ENCODE measurements at places on chromosomes 3 and 15.

DNA sequence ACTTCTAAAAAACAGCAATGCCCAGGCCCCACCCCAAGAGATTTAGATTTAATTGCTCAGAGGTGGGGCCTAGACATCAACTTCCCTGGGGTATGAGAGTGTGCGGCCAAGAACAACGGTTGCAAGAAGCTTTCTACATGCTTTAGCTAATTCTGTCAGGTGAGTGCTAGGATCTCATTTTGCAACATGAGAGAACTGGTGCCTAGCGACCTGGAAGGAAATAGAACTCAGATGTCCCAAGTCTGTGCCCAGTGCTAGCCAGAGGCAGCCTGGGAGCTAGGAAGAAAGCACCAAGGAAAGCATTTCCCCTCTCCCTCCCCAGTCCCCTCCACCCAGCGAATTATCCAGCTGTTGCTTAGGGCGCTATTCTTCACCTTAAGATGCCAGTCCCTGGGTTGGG, 22.9 kb upstream of the HRH1 start:
- no peak for DNase-seq

- DNase-seq, result no peak
Measured at GRCh38 chr15:89370120-89370977, 35.7 kb upstream of the POLG start.

- DNase-seq, result no peak
Measured at GRCh38 chr3:2921903-2922302, 188.3 kb downstream of the IL5RA start.

DNA sequence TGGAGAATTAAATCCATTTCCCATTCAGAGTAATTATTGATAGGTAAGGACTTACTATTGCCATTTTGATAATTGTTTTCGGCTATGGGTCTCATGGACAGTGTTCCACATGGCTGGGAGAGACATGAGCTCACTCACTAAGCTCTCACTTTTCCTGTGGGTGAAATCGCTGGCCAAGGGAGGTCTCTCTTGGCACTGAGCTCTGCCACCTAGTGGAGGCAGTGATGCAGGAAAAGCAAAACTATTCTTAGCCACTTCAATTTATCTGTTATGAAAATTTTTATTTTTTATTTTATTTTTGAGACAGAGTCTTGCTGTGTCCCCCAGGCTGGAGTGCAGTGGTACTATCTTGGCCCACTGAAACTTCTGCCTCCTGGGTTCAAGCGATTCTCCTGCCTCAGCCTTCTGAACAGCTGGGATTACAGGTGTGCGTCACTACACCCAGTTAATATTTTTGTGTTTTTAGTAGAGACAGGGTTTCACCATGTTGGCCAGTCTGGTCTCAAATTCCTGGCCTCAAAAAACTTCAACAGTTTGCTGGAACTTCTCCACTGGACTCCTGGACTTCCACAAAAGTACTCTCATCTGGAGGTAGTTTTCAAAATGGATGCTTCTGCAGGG, 4.7 kb upstream of the RNF13 start:
- DNase-seq, result peak; percentile 29

DNA sequence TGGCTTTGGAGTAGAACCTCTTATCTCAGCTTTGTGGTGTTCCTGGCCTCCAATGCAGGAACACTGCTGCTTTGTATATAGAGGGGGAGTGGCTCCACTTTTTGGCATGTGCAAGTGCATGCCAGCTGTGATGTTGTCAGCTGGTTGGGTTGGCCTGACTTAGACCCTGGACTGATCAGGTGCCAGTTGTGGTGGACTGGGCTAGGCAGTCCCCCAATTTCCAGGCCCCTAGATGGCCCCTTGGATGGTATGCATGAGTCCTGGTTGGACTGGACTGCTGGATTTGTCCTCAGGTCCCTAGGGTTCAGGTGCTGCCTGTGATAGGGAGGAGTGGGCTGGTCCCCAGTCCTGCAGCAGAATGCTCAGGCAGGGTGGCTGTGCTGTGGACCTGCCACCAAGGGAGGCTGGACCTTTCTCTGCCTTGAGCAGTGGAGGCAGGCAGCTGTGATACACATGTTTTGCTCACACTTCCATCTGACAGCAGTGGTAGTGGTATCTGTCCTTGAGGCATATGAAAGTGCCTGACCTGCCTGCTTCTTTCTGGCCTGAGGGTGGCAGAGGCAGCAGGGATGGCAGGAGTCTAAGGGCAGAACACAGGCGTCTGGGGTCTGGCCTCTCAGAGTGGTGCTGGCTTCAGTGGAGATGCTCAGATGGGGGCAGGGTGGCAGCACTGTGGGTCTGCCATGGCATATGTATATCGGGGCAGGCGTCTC, 74.8 kb downstream of the STXBP5L start:
- DNase-seq, result no peak

- no peak for DNase-seq
Measured at GRCh38 chr3:87269723-87270122, 6.7 kb downstream of the POU1F1 start.

DNA sequence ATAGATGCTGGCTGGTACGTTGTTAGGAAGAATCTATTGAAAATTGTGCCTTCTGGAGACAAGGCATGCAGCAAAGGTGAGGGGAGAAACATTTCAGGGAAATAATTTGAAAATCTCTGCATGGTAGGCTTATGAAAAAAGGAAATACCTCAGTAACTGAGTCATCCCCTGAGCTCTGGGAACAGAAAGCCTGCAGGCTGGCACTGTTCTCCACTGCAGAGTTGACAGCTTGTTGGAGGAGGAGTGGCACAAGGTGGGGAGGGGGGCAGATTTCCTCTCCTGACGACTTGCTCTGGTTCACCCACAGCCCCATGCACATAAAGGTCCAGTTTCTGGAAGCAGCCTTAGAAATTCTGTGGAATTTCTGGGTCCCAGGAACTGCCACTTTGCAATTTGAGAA, 179.4 kb downstream of the ABHD5 start:
- DNase-seq, result no peak

GRCh38 chr15:60648928-60649679, 170.2 kb upstream of the ICE2 start:
- no peak for DNase-seq

DNA sequence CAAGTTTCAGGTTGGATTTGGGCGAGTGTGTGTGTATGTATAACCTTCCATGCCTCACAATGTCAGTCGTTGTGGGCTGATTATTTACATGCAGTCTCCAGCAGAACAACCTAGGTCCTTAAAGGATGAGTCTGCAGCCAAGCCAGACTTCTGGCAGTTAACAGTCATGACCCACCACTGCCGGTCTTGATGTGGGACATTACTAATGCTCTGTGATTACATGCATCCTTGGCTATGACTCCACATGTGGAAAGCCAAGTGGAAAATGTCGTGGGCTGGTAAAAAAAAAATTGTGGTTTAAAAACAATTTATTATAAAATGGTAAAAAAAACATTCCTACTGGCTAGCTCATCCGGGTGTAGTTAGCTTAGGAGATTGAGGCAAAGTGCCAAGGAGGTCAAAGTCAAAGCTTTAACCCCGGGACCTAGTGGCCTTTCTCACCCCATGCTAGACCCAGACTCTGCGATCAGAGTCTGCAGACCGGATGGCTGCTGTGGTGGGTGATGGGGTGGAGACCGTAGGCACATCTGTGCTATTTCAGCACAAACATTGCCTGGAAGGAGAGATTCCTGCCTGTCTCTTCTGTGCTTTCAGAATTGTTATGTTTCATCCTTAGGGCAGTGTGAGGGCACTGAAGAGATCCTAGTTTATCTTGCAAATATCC, 6.8 kb downstream of the RARRES1 start:
- no peak for DNase-seq

GRCh38 chr3:18337231-18337630, 87.9 kb downstream of the SATB1 start:
- DNase-seq, result no peak

- DNase-seq, result no peak
Measured at GRCh38 chr3:13579063-13579462, 30.1 kb downstream of the FBLN2 start.

DNA sequence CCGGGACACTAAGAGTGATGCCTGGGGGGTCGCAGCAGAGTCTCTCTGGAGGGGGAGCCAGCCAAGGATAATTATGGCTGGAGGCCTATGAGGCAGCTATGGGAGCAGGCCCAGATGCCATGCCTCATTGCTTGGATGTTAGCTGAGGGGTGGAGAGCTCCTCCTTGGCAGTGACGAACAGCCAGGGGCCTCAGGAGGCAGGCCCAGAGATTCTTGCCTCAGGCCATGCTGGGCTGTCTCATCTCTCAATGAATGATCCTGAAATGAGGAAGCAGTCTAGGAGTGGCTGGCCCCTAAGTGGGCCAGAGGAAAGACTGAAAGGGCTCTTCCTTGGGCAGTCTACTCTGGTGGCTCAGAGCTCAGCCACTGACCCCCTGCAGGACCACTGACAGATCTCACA, 21.3 kb downstream of the KIF9 start:
- DNase-seq, result no peak

DNA sequence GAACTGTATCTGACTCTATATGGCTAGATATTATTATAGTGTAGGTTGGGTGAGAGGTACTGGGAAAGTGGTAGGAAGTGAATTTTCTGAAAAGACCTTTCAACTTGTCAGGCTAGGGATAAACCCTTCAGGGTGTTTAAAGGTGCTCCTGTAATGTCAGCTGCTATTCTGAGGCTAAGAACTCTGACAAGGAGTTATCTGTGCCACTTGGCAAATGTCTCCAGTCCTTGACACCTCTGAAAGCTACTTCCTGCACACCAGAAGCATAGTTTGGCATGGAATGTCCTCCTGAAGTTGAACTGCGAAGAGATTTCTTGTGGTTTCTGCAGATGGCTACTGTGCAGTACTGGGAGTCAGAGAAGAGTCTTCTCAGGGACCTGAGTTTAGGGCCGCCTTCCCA, 194.3 kb downstream of the CDIN1 start:
- no peak for DNase-seq

DNA sequence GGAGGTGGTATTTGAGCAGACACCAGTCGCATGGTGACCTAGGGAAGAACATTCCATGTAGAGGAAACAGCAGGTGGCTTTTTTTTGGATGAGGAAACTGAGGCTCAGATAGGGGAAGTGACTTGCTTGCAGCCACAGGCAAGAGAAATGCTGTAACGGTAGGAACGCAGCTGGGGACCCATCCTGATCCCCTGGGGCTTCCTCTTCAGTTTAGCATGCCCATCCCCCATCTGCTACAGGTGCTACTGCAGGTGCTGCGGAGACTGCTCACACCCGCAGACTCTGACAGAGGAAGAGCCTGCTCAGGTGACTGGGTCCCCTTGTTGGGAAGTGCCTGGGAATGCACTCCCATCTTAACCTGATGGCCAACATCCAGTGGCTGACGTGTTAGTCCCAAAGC, 55.4 kb upstream of the SEC13 start:
- DNase-seq, result no peak

DNA sequence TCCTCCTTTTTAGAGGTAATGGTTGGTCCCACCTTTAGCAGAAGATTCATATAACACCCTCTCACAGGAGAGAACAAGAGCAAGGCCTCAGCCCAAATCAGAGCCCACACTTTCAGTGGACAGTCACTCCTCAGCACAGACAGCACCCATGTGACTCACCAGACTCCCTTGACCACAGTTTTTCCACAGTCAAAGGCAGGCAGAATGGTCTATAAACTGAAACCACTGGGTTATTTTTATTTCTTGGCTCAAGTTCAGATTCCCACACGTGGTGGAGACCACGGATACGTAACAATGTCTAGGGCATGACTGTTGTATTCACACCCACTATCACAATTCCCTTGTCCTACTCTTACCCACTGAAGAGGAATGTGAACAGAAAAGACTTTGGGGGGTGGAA, 237.8 kb upstream of the UBE2E1 start:
- no peak for DNase-seq

GRCh38 chr3:25476639-25477038, 48.6 kb downstream of the RARB start:
- no peak for DNase-seq

- DNase-seq, result no peak
Measured at GRCh38 chr3:38690185-38690584, 40.7 kb upstream of the SCN5A start.

DNA sequence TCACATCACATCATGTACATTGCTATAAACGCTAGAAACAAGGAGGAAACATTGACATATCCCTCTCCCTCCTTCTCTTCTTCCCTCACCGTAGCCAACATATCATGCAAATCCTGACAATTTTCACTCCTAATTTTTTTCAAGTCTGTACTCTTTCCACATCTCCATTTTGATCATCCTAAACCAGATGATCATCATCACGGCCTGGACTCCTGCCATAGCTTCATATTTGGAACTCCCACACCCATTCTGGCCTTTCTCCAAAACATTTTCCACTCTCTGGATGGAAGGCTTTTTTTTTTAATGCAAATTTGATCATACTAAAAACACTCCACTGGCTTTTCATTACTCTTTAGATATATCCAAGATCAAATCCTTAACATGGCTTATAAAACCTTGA, 248.0 kb upstream of the CNTN3 start:
- DNase-seq, result no peak

- DNase-seq, result no peak
Measured at GRCh38 chr3:46699676-46700523, 1.3 kb upstream of the TMIE start.

- DNase-seq, result no peak
Measured at GRCh38 chr3:136142592-136142991, 53.5 kb downstream of the MSL2 start.

- no peak for DNase-seq
Measured at GRCh38 chr15:95454403-95455262, 875.9 kb upstream of the NR2F2 start.

GRCh38 chr15:41969851-41970431, 2.4 kb downstream of the EHD4 start:
- peak; percentile 70 for DNase-seq

Measured in stimulated activated naive CD8-positive, alpha-beta T cell treated with anti-CD3 and anti-CD28 coated beads, Interleukin-15, amount 100 ng/mL, for 72 hours (primary cell).